ENCODE measurements at places on chromosomes 5 and 9.
A peak's percentile ranks its signal among the peaks of the same experiment; 100 is the strongest.

GRCh38 chr5:80213466-80213865 is 42.4 kb downstream of the SERINC5 start:
- no peak for DNase-seq

GRCh38 chr9:137797206-137798120 is 80.1 kb upstream of the CACNA1B start:
- peak; percentile 84 for DNase-seq

DNA sequence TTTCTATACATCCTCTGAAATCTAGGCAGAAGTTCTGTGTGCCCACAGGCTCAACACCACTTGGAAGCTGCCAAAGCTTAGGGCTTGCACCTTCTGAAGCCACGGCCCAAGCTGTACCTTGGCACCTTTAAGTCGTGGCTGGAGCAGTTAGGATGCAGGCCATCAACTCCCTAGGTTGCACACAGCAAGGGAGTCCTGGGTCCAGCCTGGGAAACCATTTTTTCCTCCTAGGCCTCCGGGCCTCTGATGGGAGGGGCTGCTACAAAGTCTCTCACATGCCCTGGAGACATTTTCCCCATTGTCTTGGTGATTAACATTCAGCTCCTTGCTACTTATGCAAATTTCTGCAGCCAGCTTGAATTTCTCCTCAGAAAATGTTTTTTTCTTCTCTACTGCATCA is 15.5 kb upstream of the PLK2 start:
- no peak for DNase-seq

- no peak for DNase-seq
Measured at GRCh38 chr9:119537138-119537537, 167.9 kb upstream of the BRINP1 start.

DNA sequence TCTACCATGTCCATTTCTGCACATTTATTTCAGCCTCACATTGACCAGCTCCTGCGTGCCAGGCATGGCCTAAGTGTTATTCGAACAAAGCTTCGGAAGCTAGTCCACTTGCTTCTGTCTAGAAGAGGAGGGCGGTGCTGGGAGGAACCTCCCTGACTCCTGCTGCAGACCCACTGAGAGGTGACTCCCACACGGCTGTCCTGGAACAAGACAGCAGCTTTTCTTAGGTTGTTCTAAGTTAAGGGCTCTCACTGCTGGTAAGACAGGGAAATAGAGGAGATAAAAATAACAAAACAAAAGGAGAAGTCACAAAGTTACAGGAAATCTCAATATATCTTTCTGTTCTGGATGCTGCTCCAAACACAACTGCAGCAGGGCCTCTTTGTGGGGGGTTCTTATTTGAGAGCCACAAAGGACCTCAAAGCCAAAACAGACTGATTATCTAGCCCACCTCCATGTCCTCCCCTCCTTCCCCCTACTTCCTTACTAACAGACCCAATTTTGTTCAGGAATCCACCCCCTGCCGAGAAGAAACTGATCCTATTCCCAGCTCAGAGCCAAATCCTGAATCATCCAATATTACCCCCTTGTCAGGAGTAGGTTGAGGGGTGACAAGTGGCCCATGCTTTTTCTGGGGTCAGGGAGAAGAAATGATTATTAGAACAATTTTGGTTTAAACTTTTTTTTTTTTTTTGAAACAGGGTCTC is 28.4 kb upstream of the KCNIP1 start:
- DNase-seq: no peak

- no peak for DNase-seq
Measured at GRCh38 chr5:173538654-173539053, 77.8 kb downstream of the BOD1 start.

- no peak for DNase-seq
Measured at GRCh38 chr5:173035904-173036707, 20.0 kb upstream of the CREBRF start.

GRCh38 chr9:71685394-71685793 is 82.9 kb downstream of the CEMIP2 start:
- DNase-seq: no peak

DNA sequence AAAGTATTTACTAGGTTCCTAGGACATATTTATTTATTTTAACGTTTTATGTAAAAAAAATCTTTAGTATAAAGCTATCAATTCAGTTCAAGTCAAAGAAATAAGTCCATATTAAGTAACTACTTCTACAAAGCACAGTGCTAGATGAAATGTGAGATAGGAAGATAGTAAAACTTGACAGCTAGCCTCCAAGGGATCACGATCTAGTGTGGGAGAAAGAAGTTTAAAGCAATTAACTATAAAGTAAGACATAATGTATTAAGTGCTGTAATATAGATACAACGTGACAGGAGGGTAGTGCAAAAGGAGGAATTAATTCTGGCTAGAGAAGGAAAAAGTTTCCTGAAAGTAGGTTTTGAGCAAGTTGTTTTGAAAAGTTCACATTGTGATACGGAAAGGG is 134.9 kb downstream of the ST8SIA4 start:
- DNase-seq: no peak

GRCh38 chr5:73663860-73664240 is 37.9 kb downstream of the ARHGEF28 start:
- DNase-seq: no peak

GRCh38 chr5:127053049-127053448 is 20.3 kb downstream of the C5orf63 start:
- DNase-seq: no peak

DNA sequence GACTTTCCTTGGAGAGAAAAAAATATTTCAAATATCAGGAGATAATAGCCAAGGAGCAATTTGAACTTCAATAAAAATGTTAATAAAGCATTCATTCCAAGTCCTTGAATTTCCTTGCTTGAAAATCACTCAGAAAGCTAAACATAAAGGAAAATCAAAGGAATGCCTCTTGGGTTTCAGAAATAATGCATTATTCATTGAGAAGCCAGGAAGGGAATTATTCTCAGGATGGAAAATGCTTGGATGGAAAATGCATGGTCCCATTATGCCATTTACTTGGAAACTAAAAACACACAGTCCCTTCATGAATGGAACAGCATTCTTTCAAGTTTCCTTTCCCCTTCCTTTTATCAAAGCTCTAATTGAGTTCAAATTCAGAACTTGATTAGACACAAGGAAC is 160.9 kb downstream of the LPAR1 start:
- DNase-seq: no peak

DNA sequence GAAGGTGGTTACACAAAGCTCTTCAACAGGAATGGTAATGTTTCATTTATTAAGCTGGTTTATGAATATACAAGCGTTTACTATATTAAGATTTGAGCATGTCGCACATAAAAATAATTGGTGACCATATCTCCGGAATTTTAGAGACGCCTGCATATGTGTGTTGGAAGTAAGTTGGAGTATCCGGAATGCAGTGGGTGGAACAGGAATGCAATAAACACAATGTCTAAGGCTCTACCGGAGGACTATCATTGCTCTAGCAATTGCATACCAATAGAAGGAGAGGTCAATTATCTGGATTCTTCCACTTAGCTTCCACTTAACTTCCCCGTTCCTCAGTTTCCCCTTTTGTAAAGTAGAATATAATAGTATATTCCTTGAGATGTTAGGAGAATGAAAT is 1.1 kb upstream of the CEP78 start:
- no peak for DNase-seq

DNA sequence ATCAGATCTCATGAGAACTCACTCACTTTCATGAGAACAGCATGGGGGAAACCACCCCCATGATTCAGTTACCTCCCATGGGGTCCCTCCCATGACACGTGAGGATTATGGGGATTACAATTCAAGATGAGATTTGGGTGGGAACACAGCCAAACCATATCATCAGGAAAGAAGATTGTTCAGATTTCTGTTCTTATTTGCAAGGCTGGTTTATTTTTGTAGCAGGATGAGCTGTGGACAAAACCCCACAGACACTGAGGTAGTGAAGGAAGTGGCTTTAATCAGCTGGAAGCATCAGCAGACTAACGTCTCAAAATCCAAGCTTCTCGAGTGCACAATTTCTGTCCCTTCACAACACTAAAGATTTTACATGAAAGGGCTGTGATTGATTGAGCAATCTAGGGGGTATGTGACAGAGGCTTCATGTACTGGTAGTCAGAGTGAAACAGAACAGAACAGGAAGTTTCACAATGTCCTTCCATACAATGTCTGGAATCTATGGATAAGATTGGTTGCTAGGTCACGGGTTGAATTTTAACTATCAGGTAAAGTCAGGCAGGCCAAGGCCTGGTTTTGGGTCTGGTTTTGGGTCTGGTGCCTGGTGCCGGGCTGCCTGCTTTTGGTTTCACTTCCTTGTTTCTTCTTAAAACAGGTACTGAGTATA is 91.3 kb upstream of the ZNF366 start:
- no peak for DNase-seq

- DNase-seq: no peak
Measured at GRCh38 chr9:26375448-26375847, 517.2 kb downstream of the CAAP1 start.

- DNase-seq: peak; percentile 11
Measured at GRCh38 chr9:134419684-134420076, 93.4 kb downstream of the RXRA start.

GRCh38 chr5:119795768-119796167 is 166.4 kb downstream of the FAM170A start:
- DNase-seq: no peak

DNA sequence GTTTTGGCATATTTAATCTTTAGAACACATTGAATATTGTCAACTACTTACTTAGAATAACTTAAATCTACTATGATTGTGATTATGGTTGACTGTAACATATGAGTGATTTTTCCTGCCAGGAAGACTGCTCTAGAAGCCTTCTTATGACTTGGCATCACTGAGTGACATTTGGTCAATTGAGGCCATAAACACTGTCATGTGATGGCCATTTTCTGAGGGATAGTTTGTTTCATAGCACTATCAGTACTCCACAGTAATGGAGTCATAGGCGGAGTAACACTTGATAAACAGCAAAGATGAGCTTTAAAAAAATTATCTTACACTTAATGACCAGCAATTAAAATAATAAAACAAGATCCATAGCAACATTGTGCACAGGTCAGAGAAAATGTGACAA is 31.0 kb downstream of the C9orf40 start:
- no peak for DNase-seq

- DNase-seq: no peak
Measured at GRCh38 chr9:3036333-3036700, 192.4 kb upstream of the PUM3 start.

GRCh38 chr5:111379391-111379816 is 132.9 kb downstream of the STARD4 start:
- DNase-seq: no peak

DNA sequence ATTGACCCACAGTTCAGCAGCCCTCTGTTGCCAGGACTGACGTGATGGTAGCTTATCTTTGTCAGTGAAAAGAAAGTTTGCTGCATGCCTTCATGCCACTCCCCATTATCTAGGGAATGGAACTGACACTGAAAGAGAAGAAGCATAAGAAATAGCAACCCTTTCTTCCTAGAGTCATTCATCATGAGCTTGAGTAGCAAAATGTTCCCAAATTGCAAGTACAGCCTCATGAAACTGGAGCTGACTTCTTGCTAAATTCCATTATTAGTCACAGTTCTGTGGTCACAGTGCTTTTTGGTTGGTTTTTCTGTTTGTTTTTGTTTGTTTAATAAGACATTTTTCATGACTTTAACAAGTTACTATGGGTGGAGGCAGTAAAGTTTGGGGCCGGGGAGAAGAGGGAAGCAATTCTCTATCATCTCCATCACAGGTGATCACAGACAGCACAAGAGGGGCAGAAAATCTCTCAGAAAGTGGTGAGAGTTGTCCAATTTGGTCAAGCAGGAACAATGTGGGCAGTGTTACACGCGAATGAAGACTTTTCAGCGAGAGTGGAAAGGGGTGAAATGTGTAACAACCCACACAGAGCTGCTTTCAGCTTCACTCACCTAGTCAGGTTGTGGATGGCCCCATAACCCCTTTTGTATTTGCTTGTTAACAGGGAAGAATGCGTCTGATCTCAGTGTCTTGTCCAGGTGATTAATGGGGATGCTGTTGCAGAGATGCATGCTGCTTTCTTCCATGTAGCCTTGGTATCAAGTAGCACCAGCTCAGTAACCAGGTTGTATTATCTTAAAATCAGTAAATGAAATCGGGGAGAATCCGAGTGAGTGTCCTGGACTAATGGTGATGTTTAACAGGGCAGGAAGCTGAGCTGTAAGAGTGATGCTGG is 440.4 kb downstream of the DMRT2 start:
- DNase-seq: no peak

DNA sequence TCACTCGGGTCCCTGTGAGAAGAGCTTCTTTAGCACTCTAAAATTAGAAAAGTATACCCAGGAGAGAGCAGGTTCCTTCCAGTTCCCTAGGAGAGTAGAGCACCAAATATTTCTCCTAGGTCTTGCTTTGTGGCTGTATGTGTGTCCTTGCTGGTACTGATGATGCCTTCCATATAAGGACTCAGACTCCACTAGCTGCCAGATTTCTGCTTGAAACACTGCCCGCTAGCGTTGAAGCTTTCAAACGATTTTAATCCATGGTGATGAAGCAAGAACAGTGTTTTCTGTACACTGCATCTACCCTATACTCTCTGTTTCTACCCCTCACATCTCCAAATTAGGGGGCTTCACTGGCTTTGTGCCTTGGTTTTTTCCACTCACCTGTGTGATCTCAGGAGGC is 2.4 kb upstream of the SMC2 start:
- DNase-seq: peak; percentile 57

DNA sequence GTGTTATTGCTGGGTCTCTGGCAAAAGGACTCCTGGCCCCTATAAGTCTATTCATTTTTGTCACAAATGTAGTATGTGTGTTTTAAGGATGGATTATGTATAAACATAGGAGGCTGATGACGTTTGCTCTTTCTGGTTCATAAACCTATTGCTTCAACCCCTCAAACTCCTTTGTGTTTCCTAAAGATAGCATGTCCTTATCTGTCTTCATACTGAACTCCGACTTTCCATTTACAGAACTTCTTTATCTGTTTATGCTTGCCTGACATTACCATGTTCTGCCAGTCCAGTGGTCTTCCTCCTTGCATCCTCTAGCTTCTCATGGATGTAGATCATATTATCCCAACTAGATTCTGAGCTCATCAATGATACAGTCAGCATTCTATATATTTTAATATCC is 46.1 kb downstream of the ARHGEF28 start:
- DNase-seq: no peak

DNA sequence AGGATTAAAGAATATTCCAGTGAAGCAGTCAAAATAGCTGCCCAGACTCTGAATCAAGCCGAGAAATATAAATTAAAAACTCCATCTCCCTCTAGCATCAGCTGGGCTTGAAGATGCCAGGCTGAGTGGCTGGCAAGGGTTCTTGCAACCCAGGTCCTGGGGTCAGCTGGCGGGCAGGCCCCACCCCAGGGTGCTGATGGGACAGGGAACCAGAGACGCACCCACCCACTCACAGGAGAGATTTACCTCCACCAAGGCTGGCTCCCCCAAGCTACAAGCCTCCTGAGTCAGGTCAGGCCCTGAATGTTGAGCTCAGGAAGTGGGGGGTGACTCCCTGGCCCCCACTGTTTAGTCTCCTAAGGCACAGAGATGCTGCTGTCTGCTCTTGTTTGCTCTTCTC is 83.9 kb upstream of the HSPA9 start:
- DNase-seq: no peak

DNA sequence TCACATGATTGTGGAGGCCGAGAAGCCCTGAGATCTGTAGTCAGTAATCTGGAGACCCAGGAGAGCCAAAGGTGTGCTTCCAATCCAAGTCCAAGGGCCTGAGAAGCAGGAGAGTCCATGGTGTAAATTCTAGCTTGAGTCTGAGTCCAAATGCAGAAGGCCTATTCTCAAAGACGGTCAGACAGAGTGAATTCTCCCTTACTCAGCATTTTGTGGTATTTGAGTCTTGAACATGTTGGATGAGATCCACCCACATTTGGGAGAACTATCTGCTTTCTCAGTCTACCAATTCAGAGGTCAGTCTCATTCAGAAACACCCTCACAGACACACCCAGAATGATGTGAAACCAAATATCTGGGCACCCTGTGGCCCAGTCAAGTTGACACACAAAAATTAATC is 128.8 kb upstream of the PTCH1 start:
- DNase-seq: no peak

All from NCI-H1105 (cell line).